ENCODE measurements at places on chromosomes 16 and 17.

DNA sequence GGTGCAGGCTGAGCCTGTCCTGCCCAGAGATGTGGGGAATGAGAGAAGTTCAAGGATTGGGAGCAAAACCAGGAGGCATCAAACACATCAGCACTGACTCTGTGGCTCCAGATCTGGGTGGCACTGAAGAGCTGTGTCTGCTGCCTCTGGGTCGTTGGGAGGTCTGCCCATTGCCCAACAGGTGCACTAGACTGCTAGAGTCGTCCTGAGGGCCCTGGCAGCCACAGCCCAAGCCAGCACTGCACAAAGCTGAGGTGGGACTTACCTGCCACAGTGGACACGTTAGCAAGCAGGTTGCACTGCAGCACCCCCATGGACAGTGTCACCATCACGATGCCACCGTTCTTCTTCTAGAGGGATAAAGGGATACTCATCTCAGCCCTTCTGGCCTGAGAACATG lies 3.3 kb downstream of the DPEP3 start:
- DNase-seq = no peak

- no peak for DNase-seq
Measured at GRCh38 chr17:16044487-16044886, 44.9 kb downstream of the TTC19 start.

- no peak for DNase-seq
Measured at GRCh38 chr17:21377705-21378396, 1.7 kb downstream of the KCNJ12 start.

DNA sequence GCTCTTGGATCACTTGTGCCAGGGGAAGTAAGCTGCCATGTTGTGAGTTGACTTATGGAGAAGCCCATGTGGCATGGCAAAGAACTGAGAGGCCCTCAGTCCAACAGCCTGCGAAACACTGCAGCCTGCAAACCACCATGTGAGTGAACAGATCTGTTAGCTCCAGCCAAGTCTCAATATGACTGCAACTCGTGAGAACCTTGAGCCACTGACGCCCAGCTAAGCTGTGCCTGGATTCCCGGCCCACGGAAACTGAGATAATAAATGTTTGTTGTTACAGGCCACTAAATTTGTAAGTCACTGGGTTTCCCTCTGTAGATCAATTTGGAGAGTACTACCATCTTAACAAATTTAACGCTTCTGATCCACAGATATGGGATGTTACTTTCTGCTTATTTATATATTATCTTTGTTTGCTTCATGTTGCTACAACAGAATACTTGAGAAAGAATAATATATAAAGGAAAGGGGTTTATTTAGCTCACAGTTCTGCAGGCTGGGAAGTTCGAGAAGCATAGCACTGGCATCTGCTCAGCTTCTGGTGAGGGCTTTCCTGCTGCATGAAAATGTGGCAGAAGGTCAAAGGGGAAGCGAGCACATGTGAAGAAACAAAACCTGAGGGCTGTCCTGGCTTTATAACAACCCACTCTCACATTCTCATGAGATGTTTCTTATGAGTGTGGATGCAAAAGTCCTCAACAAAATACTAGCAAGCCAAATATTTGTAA lies 29.4 kb upstream of the ATP2A3 start:
- DNase-seq = no peak

GRCh38 chr17:79738643-79739042 lies 7.9 kb downstream of the ENPP7 start:
- no peak for DNase-seq

DNA sequence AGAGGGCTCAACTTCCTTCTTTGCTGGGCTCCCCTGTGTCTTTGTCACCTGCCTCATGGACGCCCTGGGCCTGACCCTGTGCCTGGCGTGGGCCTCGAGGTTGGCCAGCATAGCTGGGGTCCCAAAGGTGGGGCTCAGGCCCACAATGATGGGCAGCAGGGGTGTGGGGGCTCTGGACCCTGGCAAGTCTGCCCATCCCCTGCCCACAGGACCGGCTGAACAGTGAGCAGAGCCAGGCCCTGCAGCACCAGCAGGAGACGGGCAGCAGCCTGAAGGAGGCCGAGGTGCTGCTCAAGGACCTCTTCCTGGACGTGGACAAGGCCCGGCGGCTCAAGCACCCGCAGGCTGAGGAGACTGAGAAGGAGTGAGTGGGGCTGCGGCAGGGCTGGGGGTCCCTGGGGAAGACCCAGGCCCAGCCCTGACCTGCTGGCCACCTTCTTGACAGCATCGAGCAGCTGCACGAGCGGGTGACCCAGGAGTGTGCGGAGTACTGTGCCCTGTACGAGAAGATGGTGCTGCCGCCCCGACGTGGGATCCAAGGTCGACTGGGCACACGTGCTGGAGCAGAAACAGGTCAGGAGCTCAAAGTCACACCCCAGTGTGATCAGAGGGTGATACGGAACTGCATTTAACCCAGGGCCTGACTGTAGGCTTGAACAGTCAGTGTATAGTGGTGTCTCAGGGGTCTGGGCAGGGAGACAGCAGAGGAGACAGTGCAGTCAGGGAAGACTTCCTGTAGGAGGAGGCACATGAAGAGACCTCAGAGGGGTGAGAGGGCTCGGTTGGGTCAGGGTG lies 3.8 kb downstream of the EVPLL start:
- no peak for DNase-seq

DNA sequence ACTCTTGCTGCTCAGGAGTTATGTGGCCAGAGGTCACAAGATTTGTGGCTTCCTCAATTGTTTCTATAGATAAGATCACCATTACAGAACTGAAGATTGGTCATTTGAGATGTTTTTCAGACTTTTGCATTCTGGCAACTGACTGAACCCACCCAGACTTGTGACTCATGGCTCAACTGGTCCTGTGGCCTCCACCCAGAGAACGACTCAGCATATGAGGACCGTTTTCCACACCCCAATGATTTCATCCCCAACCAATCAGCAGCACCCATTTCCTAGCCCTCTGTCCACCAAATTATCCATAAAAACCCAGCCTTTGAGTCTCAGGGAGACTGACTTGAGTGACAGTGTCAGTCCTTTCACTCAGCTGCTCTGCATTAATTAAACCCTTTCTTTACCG lies 143.2 kb upstream of the ASIC2 start:
- DNase-seq = no peak

GRCh38 chr17:44911133-44912001 lies 3.9 kb downstream of the GFAP start:
- DNase-seq = peak; percentile 82

GRCh38 chr17:28001149-28001548 lies 41.3 kb upstream of the NLK start:
- DNase-seq = peak; percentile 36

DNA sequence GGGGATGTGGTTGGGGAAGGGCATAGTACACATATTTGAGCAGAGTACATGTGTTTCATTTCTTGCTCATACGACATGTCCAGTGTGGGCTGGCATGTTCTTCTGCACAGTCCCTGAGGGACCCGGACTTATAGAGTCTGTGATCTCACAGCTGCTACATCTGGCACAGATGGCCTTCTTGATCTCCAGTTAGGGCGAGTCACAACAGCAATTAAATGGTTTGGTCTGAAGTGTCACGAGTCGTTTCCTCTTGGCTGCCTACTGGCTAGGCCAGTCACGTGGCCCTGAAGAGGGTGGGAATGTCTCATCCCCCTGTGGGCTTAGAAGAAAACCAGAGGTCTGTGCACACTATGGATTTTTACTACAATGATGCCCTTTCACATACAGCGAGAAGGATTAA lies 443.6 kb downstream of the WWOX start:
- no peak for DNase-seq

GRCh38 chr16:75811020-75811634 lies 84.8 kb upstream of the CPHXL start:
- DNase-seq = no peak

DNA sequence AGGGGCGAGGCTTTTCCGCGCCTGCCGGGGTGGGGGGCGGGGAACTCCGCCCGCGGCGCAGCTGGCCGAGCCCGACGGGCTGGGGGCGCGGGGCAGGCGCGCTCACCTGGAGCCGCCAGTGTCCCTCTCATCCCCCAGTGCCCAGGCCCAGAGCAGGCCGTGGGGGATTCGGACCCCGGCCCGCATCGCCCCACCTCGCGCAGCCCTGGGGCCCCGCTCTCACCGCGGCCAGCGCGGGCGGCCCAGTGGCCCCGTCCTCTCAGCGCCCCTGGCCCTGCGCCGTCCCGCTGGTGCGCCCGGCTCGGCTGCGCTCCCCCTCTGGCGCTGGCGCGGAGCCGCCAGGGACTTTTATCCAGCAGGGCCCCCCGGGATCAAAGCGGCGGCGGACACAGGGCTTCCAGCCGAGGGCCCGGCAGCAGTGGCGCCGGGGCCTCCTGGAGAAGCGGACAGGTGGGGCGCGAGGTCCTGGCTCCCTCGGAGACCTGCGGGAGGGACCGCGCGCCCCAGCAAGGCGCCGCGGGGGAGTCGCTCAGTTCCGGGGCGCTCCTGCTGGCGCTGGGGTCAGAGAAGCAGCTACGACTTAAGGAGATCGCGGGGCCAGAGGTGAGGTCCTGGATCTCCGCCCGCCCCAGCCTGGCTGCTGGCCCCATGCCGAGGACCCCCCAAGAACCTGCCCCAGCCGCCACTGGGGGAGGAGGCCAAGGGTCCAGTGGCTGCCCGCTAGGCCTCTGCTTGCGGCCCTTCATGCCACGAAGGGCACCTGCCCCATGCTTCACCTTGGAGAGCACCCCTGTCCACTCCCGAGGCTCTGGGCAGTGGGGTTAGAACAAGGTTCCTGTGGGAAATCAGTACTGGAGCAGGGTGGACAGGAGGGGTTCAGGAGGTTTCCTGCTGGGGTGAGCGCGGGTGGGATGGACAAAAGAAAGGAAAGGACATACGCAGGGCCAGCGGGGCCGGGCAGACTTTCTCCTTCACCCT lies 823 bp upstream of the NOTUM start:
- no peak for DNase-seq

GRCh38 chr16:8571061-8571596 lies 19.2 kb downstream of the TMEM114 start:
- DNase-seq = peak; percentile 60

DNA sequence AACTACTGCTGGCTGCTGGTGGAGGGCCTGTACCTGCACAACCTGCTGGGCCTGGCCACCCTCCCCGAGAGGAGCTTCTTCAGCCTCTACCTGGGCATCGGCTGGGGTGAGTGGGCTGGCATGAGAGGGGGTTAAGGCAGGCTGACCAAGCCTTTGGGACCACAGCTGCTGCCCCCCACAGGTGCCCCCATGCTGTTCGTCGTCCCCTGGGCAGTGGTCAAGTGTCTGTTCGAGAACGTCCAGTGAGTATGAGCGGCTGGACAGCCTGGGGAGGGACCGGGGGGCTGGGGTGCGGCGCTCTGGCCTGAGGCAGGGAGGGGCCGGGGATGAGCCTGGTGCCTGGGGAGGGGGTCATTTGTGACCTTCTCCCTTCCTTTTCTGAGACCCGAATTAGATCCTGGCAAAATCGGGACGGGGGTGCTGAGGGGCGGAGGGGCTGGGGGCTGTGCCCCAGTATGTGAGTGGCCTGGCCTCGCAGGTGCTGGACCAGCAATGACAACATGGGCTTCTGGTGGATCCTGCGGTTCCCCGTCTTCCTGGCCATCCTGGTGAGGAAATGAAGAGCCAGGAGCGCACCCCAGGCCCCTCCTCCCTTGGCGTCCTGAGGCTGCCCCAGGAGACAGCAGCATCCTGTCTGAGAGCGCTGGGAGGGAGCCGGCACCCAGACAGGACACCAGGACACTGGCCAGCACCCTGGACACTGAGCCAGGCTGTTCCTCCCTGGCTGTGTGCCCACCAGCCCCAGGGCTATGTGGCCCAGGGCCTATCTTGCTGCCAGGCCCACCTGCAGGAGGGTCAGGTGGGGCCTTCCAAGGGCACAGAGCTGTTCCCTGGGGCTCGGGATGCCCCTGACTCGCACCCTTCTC lies 8.0 kb downstream of the GCGR start:
- DNase-seq = no peak

- DNase-seq = peak; percentile 25
Measured at GRCh38 chr16:2516391-2517240, 2.9 kb downstream of the ATP6V0C start.

- no peak for DNase-seq
Measured at GRCh38 chr16:4376893-4377572, 5.4 kb downstream of the VASN start.

- no peak for DNase-seq
Measured at GRCh38 chr17:4406386-4406785, 27.4 kb upstream of the SPNS3 start.

DNA sequence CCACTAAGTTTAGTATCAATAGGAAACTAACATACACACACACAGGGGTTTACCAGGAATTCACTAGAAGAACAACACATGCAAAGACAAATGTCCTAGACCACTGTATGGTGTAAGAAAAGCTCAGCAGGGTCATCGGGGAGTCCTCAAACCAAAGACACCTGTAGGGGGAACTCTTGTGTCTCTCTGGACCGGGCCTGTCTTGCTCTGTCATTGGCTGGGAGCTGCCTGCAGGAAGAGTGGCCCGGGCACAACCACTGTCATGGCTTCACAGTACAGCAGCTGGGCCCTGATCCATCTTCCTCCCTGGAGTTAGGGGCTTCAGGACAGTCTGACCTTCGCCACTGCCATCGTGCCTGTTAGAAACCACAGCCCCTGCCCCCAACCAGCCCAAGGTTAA lies 263.6 kb upstream of the DYNLRB2 start:
- DNase-seq = no peak

GRCh38 chr17:41738077-41738800 lies 3.8 kb upstream of the HAP1 start:
- peak; percentile 92 for DNase-seq

DNA sequence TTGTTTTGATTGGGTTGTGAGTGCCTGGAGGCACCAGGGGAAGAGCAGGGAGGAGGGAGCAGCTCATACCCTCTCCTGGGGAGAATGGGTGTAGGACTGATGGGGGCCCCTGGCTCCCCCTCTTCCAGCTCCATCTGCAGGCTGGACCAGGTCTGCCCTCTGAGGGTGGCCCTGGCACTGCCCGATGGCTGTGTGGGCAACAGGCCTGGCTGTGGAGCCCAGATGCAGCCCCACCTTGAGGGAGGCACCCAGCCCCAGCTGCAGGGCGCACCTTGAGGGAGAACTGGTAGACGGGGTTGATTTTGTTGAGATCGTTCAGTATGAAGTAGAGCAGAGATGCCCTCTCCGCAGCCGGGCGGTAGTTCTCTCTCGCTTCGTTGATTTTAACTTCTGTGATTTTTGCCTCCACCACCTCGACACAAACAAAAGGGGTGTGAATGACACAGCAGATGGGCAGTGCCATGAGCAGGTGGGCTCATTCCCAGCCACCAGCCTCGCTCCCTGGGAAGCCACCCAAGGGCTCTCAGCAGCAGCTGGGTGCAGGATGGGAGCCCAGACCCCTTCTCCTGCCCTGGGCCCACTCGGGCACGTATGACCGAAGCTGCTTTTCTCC lies 71.6 kb downstream of the PGS1 start:
- no peak for DNase-seq
